ENCODE measurements at places on chromosomes 7 and 10.
A peak's percentile ranks its signal among the peaks of the same experiment; 100 is the strongest.

- no peak for DNase-seq
Measured at GRCh38 chr10:89030791-89031190, 40.2 kb downstream of the FAS start.

- no peak for DNase-seq
Measured at GRCh38 chr7:104961821-104962220, 52.2 kb upstream of the KMT2E start.

- no peak for DNase-seq
Measured at GRCh38 chr10:22674573-22674930, 39.8 kb downstream of the PIP4K2A start.

DNA sequence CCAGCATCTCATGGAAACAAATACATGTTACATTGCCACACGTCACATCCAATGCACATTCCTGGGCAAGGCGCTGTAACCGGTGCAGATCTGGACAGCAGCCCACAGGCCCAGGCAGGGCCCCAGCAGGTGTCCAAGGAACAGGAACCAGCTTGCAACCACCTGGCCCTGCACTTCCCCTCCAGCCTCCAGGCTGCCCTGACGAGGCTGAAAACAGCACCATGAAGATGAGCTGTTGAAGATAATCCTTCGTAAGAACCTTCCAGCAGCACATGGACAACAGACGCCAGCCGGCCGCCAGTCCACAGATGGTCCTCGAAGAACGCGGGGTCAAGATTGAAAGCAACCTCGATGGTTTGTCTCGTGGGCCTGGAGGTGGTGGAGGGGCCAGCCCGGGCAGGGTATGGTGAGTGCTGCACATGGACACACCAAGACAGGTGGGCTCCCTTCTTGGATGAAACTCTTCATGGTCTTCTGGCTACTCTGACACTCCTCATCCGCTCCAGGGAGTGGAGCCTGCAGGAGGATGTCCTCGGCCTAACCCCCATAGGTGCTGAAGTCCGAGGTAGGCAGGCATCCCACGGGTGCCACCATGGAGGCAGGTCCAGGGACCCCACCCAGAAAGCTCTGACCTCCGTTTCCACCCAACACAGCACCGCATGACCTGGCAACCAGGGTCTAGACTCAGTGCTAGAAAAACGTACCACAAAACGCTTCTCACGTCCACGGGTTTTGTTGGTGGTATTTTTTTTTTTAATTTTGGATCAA lies 22.9 kb downstream of the PDGFA start:
- DNase-seq: no peak

GRCh38 chr7:151684408-151685175 lies 164.9 kb upstream of the RHEB start:
- no peak for DNase-seq

DNA sequence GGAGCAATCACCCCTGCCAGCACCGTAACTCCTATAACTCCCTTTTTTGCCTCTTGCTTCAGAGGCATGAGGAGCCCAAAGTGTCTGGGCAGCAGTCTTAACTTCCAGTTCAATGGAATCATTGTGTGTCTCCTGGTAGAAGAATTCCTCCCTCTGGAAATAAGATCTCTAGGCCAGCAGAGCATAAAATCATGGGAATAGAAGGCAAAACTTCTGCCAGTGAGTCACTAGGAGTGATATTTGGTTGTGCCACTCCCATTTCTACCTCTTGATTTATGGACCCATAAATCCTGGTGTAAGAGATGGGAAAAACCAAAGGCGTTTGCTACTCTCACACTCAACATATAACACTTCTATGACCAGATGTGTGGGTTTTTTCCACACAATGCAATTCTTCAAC lies 104.9 kb upstream of the FAM180A start:
- DNase-seq: no peak

- no peak for DNase-seq
Measured at GRCh38 chr10:25631471-25631870, 302.6 kb upstream of the MYO3A start.

GRCh38 chr10:70648427-70648826 lies 23.9 kb upstream of the ADAMTS14 start:
- no peak for DNase-seq

DNA sequence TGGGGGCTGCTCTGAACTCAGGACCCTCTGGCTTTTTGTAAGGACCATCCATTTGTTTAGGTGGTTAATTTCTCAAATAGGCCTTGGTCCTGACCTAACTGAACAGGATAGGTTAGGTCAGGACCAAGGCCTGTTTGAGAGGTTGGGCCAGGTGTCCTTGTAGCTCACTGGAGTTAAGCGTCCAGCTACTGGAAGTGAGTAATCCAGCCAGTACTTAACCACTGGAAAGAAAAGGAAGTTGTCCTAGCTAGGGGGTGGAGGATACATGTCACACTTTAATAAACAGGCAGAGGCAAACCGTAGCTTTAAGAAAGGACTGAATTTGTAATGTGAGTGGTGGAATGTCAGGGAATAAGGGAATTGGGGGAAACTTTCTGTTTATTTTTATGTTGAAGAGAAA lies 96.0 kb downstream of the GPR85 start:
- DNase-seq: no peak

- no peak for DNase-seq
Measured at GRCh38 chr10:35882422-35883150, 240.5 kb upstream of the FZD8 start.

DNA sequence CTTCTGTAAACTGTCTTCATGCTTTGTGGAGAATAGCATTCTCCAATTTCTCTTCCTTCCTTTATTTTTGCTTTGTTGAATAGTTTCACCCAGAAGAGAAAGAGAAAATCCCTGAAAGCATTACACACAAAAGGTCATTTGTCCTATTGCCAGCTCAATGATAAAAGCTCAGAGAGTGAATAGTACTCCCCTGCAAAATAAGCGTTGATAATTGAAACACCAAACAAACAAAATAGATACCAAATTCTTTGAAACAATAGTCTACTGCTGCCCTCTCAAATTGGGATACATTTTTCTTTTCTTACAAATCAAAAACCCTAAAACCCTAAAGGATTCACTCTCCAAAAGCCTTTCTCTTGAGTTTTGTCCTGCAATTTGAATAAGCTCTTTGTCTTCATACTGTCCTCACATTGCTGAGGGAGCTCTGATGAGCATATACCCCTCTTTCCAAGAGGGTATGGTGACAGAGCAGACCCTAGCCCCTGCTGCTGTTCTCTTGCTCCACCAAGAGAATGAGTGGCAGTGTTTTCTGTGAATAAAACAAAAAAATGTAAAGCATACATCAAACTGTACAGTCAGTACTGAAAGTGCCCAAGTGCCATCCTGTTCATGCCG lies 134.4 kb downstream of the CSTF2T start:
- no peak for DNase-seq

DNA sequence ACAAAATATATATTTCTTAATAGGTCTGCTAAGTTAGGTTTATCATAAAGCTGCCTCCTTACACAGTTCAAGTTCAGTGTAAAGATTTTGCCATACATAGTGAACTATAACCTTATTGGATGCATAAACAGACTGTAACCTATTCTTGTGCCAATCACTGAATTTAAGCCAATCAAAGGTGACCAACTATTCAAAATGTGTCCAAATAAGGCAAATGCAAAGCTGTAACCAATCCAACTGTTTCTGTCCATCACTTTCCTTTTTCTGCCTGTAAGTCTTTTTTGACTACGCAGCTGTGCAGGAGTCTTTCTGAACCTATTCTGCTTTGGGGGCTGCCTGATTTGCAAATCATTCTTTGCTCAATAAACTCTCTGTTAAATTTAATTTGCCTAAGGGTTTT lies 11.6 kb upstream of the DNMBP start:
- no peak for DNase-seq

GRCh38 chr7:26500749-26501352 lies 209.2 kb downstream of the SNX10 start:
- peak; percentile 30 for DNase-seq

DNA sequence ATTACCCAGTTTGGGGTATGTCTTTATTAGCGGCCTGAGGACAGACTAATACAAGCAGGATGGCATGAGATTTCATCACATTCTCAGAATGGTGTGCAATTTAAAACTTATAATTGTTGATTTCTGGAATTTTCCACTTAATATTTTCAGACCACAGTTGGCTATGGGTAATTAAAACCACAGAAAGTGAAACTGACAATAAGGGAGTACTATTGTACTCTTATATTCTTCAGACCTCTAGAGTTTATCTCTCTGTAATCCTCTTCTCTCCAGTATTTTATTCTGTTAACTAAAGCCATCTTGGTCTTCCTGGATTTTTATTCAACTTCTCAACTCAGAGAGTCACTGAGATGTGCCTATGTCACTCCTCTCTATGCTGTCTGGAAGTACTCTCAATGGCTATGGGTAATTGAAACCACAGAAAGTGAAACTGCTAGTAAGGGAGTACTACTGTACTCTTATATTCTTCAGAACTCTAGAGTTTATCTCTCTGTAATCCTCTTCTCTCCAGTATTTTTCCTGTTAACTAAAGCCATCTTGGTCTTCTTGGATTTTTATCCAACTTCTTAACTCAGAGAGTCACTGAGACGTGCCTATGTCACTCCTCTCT lies 118.3 kb downstream of the PPP1R17 start:
- DNase-seq: no peak

DNA sequence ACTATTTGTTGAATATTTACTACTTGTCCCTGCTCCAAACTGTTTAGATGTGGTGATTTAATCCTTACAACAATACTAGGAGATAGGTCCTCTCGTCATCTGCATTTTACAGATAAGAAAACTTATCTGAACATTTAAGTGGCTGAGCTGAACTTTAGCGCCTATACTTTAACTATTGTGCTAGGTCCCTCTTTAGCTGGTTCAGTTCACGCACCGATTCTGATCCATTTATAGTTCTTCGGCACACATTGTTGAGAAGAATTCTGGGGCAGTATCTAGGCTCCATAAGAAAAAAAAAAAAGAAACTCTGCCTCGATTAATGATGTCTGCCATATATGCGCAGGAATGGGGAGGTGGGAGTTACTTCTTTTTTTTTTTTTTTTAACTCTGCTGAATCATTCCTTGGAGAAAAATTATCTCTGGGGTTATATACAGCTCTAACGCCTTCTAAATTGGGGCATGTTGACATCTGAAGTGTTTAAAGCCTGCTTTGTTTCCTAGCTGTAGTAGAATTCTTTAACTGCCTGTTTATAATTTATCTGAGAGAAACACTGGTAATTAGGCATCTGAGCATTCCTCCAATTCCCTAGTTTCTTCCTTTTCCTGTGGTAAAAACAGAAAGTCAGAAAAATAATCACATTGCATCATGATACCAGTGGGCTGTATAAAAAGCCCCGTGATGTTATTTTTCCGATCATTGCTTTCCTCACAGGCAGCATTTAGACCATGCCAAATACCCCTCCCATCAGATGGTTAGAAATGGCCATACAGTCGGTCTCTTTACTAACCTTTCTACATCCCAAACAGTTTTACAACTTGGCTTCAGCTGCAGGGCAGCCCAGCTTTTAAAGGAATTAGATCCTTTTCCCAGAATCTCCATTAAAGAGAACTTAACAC lies 98.5 kb upstream of the KDM7A start:
- DNase-seq: no peak

GRCh38 chr7:24134535-24134934 lies 149.5 kb upstream of the NPY start:
- no peak for DNase-seq

DNA sequence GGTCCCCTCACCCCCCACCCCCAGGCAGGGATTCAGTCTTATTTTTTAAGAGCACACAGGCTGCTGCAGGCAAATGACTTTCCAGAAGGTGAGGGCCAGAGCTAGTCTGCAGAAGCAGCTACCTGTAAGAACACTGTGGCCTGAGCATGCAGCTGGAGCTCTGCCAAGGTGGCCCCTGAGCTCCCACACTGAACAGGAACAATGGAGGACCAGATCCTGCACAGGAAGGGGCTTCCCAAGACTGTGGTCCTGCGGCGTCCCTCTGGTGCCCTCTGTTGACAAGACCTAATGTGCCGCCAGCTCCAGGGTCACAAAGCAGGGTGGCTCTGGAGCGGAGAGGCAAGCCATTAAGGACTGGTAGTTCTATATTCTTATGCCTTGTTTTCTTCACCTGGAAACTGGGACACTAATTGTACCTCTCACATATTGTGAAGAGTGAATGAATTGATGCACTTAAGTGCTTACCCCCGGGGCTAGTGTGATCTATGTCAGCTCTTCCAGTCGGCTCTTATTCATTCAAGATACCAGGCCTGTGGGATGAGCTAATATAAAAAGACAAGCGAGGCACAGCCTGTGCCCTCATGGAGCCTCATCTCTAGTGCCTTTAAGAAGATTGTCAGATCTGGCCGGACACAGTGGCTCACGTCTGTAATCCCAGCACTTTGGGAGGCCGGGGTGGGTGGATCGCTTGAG lies 8.0 kb upstream of the BEND7 start:
- DNase-seq: peak; percentile 45

DNA sequence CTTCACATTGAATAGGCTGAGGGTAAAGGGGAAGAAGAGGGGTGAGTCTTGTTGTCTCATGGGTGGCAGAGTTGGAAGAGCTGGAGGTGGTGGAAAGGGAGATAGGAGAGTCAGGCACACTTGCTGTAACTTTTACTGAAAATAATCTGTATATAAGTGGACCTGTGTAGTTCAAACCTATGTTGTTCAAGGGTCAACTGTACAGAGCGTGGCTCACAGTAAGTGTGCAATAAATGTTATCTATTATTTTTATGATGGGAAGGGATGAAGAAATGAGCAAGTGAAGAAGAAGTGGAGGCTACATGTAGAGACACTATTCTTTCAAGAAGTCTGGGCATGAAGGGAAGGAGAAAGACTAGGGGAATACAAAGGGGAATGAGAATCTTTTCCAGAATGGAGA lies 71.5 kb upstream of the FAM133B start:
- no peak for DNase-seq

GRCh38 chr10:93503075-93503474 lies 6.7 kb downstream of the CEP55 start:
- DNase-seq: no peak

DNA sequence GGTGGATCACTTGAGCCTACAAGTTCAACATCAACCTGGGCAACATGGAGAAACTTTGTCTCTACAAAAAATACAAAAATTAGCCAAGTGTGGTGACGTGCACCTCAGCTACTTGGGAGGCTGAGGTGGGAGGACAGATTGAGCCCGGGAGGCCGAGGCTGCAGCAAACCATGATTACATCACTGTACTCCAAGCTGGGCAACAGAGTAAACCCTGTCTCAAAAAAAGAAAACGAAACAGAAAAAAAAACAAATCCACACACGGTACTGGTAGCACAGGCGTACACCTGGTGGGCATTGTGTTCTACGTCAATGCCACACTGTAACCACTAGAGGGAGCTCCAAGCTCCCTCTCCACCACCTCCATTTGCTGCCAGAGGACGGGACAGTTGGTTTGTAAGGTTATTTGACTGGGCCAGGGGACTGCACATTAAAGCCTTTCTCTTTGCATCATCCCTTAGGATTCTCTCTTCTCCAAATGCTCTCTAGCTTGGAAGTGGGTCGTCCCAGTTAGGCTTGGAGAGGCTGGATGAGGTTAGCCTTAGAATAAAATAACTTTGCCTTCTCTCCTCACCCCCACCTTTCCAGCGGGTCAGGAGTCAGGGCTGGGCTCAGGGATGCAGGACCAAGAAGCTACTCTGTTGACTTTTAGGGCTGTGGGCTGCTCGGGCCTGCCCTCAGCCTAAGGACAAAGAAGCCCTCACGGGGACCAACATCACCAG lies 130.8 kb downstream of the SORBS1 start:
- DNase-seq: no peak

All from NCI-H2171 (cell line).